ENCODE measurements at places on chromosomes 6 and 20.

- DNase-seq = no peak
Measured at GRCh38 chr20:10510216-10510615, 75.1 kb downstream of the SLX4IP start.

- DNase-seq = no peak
Measured at GRCh38 chr6:110652520-110652919, 162.7 kb downstream of the CDK19 start.

DNA sequence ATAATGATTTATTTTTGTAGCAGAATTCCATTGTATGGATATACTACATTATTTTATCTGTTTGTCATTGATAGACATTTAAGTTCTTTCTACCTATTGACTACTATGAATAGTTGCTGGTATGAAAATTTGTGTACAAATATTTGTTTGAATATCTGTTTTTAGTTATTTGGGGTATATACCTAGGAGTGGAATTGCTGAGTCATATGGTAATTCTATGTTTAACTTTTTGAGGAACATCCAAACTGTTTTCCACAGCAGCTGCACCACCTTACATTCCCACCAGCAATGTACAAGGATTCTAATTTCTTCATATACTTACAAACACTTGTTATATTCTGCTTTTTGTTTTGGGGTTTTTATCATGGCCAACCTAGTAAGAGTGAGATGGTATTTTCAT is 56.1 kb upstream of the SDHAF4 start:
- DNase-seq = no peak

DNA sequence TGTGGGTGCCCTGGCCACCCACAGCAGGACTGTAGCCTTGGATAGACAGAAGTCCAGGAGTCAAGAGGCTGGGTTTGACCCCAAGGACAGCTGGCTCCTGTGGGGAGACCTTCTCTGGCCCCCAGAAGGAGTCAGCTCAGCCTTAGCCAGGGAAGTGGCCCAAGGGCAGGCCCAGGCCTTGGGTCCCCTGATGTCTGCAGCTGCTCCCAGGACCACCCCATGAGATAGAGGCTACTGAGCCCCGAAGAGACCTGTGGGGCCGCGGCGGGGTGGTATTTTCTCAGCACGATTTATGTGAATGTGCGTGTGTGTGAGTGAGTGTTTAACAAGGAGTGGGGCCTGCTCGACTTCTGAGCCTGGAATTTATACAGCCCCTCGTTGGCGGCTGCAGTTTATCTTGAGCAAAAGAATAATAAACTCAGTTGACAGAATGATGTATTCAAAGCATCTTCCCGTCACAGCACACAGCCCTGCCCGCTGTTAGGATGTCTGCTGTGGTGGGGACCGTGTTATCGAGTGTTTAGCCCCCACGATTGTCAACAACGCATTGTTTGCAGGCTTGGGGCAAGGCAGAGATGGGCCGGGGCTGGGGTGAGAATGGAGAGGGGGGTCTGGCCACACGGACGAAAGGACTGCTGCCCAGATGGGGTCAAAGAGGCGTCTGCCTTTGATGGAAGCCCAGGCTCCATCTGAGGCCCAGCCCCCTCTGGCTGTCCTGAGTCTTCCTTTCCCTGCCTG is 163.3 kb downstream of the VEGFA start:
- no peak for DNase-seq

DNA sequence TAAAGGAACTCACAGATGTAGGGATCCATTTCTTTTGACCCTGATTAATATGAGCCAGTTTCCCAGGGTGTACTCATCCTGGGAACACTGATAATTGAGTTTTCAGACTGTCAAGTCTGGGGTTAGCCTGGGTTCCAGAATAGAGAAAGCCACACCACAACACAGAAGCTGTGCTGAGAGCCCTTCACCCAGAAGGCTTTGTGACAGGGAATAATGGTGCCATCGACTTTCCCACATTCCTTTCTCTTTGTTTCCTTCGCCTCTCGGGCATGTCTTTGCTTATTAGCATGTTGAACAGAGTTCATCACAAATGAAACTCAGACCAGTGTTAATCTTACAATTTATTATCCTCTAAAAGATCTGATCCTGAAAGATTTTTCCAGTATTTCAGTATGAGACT is 95.0 kb downstream of the TCP11 start:
- no peak for DNase-seq

DNA sequence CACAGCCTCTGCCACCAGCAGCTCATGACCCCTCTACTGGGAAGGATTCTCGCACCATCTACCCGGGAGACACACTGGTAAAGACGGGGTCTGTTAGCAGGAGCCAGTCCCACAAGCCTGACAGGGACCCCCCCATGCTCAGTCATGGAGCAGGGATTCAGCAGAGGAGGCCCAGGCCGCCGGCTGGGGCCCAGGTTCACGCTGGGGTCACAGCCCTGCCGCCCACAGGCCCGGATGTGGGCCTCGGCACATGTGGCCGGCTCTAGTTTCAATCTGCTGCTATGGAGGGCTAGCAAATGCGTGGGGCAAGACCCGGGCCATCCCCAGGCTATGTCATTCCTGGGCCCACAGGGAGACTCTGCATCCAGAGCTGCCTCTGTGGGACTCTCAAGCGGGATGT is 25.1 kb downstream of the PXDC1 start:
- DNase-seq = no peak

Measured in activated naive CD4-positive, alpha-beta T cell (primary cell).